ENCODE measurements at places on chromosomes 13 and 19.

- DNase-seq = no peak
These were observed 1350.8 kb upstream of the SLC10A2 start for GRCh38 chr13:104416973-104417372.

- DNase-seq = no peak
These were observed 64.7 kb upstream of the STARD13 start for GRCh38 chr13:33349986-33350826.

- no peak for DNase-seq
These were observed 179.8 kb upstream of the UBL3 start for GRCh38 chr13:30030141-30030750.

DNA sequence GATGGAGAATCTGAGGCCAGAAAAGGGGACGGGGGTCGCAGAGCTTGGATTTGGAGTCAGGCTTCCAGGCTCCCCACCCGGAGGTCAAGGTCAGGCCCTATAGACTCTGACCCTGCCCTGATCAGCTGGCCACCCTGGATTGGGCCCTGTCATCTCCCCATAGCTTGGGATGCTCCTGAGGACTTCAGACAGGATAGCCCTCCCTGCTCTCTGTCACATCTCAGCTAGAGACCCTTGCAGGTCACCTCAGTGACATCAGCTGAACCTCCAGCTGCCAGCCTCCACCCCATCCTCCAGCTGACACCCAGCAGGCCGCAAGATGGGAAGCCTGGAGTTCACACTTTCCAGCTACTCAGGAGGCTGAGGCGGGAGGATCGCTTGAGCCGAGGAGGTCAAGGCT is 2.8 kb upstream of the TPM4 start:
- no peak for DNase-seq

- DNase-seq = no peak
These were observed 816.9 kb upstream of the SLC10A2 start for GRCh38 chr13:103883164-103883563.

DNA sequence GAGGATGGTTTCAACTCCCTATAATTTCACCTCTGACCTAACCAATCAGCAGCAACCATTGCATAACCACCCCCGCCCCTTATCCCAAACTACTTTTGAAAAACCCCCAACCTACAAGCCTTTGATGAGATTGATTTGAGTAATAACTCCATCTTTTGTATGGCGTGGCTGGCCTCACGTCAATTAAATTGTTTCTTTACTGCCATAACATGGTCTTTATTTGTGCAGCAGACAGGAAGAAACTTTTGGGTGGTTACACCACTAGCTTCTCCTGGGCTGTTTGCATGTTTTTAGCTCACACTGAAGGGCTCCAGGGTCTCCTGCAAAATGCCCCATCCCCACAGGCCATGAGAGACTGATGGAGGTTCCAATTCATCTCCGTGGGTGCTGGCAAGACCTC is 34.0 kb upstream of the PEG3 start:
- DNase-seq = no peak

DNA sequence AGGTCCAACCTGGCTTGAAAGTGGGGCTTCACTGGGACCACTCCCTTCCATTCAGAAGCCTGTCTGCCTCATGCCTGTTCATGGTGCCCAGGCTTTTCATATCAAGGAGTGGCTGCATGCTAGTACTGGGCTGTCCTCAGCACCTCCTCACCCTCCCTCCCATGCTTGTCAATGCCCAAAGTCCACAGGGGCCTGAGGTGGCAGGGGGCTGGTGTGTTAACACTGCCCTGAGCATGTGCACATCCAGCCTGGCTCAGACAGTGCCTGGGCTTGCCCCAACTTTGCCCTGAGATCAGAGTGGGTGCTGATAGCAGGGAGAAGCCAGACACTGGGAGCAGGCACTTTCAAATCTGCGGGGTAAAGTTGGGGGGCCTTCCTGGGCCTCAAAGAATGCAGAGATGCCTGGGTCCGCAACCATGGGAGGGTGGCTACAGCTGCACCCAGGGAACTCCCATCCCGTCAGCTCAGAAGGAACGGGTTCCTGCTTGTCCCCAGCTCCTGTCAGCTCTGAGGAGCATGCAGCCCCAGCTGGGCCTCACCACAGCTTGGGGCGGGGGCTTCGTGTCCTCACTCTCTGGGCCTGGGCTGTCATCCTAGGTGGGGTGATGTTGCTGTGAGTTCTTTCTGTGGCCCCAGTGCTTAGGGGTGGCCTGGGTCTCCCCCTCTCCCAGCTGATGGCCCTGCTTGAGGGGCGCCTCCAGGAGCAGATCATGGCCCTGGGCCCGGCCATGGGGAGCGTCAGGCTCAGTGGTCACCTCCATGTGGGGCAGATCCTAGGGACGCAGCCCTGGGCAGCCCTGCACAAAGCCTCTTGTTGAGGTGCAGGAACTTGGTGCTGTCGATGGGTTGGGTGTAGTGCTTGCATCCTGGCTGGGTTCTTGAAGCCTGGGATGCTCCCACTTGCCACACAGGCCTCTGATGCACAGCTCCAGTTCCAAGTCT is 830.6 kb upstream of the SLITRK5 start:
- DNase-seq = no peak

DNA sequence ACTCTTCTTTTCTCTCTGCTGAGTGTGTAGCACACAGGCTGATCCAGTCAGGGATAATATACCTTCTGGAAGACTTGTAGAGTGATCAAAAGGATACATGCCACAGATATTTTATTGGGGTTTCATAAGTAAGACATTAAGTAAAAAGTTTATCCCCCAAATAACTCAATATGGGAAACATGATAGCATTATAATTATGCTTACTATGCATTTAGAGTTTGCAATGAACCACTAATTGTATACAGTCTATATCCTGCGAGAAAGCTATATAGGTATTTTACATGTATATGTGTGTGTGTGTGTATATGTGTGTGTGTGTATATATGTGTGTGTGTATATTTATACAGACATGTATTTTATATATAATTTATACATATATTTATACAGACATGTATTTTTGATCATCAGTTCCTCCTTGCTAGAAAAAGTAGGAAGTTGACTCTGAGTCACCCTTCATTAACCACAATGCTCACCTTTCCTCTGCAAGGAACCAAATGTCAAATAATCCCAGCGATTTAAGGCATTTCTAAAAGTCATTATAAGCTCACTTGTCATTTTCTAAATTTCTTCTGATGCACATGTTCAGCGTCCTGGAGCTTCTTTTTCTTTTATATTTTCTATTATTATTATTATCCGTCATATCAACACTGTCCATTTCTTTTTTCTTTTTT is 312.5 kb upstream of the OBI1 start:
- no peak for DNase-seq

- no peak for DNase-seq
These were observed 2.2 kb downstream of the ZNF83 start for GRCh38 chr19:52635786-52636570.

GRCh38 chr19:56750658-56751057 is 79.1 kb upstream of the ZNF835 start:
- DNase-seq = no peak

DNA sequence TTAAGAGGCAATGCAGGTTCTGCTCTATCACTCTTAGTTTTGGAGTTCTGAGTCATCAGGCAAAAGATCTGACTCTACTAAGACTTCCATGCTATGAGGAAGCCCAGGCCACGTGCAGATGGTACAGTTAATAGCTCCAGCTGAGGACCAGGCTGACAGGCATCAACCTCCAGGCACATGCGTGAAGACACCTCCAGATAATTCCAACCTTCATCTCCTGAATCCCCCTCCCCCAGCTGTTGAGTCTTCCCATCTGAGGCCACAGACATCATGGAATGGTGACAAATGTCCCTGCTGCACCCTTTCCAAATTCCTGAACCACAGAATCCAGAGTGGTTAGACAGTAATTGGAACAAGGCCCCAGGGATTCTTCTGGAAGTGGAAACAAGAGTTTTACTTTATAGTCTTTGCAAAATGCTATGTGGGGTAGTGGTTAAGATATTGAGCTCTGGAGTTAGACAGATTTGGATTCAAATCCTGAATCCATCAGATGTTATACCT is 183.8 kb downstream of the KLF5 start:
- DNase-seq = no peak

DNA sequence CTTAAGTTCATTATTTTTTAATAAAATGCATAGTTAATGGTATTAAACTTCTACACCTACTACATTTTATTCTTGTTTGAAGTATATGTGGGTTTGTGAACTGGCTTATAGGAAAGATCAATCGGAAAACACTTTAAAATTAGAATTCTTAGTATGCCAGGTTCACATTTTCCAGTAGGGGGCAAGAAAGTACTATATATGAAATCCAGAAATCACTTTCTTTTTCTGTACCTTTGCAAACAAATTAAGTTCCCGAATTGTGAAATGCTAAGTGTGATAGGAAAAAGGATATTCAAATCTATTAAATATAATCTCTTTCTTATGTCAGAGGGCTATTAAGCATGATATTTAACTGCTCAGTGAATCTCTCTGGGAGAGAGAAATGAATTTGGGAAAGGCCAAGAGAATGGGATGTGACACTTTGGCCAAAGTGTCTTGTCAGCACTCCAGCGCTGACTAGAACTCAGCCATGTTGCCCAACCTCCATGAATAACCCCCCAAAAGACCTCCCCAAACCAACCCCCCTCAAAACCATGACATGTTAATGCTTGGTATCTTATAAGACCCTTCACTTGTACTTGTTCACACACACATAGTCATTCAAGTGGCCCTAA is 122.6 kb upstream of the SLC10A2 start:
- DNase-seq = no peak

- no peak for DNase-seq
These were observed 53.3 kb downstream of the PARP4 start for GRCh38 chr13:24459234-24459633.

GRCh38 chr19:6238643-6239281 is 41.0 kb downstream of the MLLT1 start:
- no peak for DNase-seq

- DNase-seq = no peak
These were observed 1.2 kb downstream of the DAZAP1 start for GRCh38 chr19:1408300-1409203.

DNA sequence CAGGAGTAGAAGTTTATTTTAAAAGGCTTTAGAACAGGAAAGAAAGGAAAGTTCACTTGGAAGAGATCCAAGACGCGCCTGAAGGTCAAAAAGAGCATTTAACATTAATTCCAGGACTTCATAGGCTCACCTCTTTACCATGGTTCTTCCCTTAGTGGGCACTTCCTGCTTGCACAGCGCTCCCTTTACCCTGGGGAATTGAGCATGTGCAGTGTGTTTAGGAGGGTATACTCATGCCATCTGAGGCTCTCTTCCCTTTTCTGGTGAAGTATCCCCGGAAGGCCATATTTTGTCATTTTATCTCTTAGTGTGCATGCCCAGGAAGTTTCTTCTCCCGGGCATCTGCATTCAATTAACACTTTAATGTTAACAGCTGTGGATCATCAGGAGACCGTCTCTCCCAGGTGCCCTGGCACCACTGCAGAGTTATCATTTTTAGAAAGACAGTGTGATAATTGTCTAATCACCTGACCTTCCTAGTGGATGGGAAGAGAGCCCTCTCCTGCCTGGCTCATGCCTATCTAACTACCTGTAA is 66.1 kb upstream of the ABCC4 start:
- DNase-seq = no peak

DNA sequence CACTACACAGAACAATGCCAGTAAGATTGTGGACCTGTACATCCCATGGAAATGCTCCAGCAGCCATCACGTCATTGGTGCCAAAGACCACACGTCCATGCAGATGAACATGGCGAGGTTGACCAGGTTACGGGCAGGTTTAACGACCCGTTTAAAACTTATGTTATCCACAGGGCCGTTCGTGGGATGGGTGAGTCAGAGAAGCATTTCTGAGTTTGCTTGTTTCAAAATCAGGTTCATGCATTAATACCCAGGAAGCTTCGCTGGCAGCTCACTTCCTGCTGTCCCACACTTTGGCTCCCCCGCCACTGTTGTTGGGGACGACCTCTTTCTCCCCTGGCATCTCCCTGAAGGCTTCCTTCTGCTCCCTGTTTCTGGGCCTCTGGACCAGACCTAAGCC is 194.1 kb downstream of the USP12 start:
- DNase-seq = no peak

GRCh38 chr13:97967948-97968347 is 14.5 kb downstream of the IPO5 start:
- DNase-seq = no peak

- DNase-seq = no peak
These were observed 197.1 kb upstream of the GPC6 start for GRCh38 chr13:93029536-93029935.

GRCh38 chr19:11007962-11008532 is 47.2 kb downstream of the SMARCA4 start:
- DNase-seq = no peak

- DNase-seq = no peak
These were observed 49.0 kb upstream of the ZNF780A start for GRCh38 chr19:40139533-40140287.

DNA sequence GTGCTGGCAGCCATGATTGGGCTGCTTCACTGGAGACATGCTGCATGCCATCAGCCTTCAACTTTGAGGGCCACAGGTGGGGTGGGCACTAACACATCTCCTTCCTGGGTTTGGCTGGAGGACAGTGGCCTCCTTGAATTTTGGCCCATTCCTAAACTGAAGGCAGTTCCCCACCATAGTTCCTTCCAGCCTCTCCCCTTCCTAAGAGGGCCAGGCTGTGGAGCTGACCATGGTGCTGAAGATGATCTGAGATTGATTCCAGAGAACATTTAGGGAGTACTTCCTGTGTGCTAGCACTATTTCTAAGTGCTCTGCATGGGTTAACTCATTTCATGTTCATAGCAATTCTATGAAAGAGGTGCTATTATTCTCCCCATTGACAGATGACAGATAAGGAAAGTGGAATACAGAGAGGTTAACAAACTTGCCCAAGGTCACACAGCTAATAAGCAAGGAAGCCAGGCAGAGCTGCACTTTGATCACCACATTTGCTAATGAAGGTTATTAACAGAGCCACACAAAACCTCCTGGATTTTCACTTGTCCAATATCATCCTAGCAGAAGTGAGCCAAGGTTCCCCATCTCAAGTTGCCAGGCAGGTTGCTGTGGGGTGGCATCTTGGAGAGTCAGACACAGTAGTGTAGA is 175.3 kb downstream of the ZIC5 start:
- no peak for DNase-seq

GRCh38 chr19:55836340-55836739 is at the start of gene NLRP4:
Gene NLRP4, plus strand, starts transcription at chr19:55836540. Its CDS starts 15,541 bp downstream, at chr19:55852081.
- DNase-seq = no peak

- no peak for DNase-seq
These were observed 42.3 kb upstream of the GTF2F2 start for GRCh38 chr13:45078003-45078402.

All from stimulated activated CD4-positive, alpha-beta T cell treated with anti-CD3 and anti-CD28 coated beads, TNF-alpha, amount 100 ng/mL, for 48 hours (primary cell).